ENCODE measurements at places on chromosomes 7 and 10.
A peak's percentile ranks its signal among the peaks of the same experiment; 100 is the strongest.

DNA sequence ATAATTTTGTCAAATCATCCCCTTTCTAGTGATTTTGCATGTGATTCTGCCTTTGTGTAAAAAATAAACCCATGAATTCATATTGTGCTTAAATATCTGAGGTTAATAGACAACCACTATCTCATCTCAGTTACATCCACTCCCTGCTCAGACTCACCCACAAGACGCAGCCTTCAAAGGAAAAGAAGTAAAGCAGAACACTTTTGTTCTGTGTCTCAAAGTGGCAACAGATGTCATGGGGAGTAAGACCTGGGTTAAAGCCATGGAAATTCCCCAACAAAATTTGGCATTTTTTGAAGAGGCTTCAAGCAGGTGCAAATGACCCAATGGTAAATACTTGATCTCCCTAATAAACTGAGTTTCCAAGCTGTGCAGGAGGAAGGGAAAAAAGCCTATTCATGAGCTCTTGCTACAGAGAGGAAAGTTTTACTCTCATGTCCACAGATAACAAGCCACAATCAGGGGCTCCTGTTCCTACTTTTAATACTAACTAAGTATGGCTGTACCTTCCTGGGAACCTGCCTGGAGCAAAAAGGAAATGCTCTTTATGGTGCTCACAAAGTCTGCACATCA lies 4.7 kb downstream of the CYP3A7 start:
- no peak for DNase-seq

DNA sequence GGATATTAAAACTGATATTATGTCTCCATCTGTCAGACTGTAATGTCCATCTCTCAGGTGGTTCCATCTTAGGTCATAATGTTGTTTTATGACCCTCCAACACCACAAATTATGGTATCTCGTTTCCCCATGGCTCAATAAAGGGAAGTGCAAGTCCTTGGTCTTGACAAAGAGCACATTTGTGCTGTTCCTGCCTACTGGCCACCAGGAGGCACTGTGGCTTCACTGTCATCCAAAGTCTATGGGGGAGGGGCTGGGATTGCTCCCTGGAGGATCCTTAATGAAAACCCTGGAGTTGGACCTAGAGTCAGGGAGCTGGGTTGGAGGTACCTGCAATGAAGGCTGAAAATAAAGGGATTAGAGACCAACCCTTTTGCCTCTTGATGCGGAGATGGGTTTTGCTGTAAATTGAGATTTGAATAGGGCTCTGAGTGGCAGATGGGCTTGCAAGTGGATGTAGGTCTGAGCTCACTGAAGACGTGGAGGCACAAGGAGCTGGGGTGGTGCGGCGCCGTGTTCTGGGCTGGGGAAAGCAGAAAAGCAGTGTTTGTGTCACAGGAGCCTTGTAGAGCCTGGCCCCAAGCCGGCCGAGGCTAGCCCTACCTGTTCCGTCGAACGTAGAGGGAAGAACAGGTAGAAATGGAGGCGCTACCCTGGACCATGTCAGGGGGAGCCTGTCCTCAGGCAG lies 180.5 kb upstream of the PRSS58 start:
- DNase-seq = peak; percentile 6

- DNase-seq = no peak
These were observed 2.4 kb downstream of the KCNH2 start for GRCh38 chr7:150975536-150976319.

DNA sequence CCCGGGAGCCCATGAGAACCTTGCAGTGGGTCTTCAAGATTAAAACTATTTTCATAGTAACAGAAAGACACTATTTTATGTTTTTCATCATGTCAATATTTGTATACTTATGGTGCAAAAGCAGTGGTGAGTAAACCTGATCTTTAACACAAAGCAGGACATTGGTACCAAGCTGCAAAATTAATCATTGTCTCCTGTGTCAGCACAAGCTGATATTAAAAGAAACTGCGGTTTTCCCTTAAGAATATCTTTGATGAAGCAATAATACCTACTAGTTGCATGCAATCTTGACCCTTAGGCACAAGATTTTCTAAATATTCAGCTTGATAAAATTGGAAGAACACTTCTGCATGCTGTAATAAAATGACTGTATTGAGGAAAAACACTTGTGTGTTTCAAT lies 121.7 kb downstream of the MDFIC start:
- no peak for DNase-seq

DNA sequence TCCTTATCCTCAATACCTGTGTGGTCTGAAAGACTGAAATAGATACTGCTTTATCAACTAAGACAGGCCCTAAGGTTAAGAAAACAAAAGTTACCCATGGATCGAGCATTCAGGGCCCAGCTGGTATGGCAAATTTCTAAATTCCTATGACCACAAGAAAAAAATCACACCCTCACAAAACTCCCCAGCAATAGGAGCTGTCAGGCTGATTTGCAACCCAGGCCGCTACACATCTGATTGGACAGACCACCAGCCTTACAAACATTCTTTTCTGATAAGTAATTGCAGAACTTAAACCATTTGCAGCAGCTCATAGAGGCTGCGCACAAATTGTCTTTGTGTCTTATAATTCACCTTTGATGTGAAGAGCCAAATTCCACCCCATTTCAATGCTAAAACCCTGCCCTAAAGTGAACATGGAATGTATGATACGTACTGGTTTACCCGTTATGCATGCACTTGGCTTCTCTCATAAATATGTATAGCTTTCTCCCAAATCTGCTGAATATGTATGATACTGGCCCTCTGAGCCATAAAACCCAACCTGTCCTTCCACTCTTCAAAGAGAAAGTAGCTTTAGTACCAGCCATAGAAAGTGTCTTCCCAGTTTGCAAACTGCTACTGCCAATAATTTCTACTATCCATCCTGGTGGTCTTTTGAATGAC lies 842.5 kb downstream of the GRID1 start:
- DNase-seq = no peak

DNA sequence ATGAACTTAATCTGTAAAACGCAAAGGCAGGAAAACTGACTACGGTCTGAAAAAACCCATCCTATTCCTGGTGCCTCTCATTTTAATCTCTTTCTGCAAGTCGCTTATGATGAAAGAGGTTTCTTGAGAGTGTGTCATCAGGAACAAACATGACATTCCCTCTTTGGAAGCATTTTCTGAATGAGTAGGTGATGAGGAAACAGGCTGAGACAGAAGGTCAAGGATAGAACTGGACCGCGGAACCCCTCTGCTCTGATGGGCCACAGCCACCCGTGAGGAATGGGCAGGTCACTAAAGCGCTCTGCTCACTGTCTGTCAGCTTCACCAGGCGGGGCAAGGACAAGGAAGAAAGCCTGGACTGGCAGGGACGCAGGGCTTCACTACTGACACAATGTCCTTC lies 28.6 kb downstream of the BEND7 start:
- no peak for DNase-seq

DNA sequence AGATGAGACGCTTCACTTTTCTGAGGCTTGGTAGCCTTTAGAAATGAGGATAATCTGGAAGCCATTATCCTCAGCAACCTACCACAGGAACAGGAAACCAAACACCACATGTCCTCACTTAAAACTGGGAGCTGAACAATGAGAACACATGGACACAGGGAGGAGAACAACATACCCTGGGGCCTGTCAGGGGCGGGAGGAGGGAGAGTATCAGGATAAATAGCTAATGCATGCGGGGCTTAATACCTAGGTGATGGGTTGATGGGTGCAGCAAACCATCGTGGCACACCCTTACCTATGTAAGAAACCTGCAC lies 48.9 kb downstream of the LRGUK start:
- no peak for DNase-seq

DNA sequence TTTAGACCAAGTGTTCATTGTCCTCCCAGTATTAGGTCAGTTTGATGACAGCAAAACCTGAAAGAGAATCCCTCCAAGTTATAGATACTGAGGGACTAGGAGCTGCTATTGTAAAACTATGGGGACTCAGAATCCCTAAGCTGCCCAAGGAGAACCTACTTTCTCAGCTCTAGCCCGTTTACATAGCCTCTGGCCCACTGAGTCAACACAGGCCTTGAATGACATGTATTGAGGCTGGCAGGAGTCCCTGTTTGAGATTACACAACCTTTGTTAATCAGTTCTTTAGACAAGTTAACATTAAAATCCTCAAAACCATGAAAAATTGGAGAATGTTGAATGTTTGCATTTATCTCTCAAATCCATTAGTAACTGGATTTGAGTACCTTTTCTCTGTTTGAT lies 1079.0 kb downstream of the KCNMA1 start:
- DNase-seq = no peak

DNA sequence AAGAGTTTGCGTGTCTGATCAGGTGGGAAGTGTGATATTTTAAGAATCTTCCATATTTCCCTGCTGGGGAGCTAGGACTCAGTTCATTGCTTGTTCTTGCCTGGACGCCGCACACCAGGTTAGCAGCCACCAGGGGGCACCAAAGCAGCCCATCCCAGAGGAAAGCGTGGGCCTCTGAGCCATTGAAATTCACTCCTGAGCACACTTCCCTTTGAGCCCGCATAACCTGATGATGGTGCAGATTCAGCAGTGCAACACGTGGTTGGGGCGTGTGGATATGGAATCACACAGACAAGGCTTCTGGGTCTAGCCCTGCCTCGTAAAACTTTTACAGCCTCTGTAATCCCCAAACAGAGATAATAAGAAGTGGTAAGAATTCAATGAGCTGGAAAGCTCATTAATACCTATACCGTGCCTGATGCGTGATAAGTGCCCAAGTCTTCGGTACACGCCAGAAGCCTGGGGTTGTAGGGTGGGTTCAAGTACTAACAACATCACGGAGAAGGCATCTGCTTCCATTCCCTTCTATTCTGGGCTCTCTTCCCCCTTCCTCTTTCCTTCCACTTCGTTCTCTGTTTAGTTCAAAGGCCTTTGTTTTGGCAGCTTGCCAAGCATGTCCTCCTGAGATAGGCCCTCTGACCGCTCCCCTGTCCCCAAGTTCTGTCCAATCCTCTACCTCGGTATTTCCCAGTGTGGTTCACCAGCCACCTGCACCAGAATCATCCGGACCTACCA lies 130.1 kb upstream of the KMT2E start:
- peak; percentile 90 for DNase-seq
